ENCODE measurements at places on chromosomes 16 and 17. TPM values are rescaled to one million over a fixed set of nuclear protein-coding genes. Genes with fewer than 3 reads are reported as not detected.

TBC1D3H gene
- total RNA-seq, result not detected

DNA sequence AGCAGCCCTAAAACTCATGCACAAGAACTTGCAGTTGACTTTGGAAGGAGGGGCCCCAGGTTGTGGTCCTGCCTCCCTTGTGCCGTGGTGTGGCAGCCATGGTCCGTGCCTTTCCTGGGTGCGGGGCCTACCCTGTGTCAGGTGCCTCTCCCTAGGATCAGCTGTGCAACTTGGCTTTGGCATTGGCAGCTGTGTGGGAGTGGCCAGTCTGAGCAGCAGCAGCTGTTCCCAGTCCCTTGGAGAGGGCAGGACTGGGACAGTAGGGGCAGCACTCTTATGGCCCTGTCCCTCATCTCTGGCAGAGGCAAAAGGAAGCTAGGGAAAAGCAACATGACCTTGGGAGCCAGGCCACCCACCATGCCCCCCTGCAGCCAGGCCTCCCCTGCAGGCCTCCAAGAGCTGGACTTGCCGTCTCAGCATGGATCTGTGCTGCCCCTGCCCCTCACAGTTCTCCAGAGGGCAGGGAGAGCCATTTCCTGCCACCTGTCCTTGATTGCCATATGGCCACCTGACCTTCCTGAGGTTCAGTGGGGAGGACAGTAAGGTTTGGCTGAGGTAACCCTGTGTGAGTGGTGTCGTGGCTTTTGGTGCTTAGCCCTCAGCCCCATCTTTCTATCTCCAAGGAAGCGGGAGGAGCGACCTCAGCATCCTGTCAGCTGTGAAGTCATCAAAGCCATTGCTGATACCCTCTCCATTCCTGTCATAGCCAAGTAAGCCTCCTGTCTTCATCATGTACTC lies 15.5 kb upstream of the NFATC3 start:
- DNase-seq, result peak; percentile 62

WFIKKN1 gene
- total RNA-seq, result 0.47 TPM

DNA sequence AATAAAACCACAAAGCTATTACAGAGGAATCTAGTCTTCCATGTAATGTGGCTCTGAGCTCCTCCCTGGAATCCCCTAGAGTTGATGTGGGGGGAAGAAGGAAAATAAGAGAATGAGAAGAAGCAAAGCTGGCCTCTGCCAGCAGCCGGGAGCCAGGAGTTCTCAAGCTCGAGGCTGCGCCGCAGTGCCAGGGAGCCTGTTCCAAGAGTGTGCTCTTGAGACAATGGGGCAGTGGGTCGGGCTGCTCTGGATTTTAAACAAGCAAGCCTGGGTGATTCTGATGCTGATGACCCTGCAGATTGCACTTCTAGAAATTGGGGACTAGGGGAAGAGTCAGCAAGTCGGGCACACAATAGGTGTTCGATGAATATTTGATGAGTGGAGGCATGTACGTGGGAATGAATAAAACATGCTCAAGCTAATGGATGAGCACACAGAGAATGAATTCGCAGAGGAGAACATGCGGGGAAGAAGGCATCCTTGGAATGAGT lies 119.9 kb downstream of the CMIP start:
- DNase-seq, result no peak

TNFSF13 gene
- total RNA-seq, result 1.7 TPM

ITGA2B gene
- total RNA-seq, result 2.0 TPM

DNA sequence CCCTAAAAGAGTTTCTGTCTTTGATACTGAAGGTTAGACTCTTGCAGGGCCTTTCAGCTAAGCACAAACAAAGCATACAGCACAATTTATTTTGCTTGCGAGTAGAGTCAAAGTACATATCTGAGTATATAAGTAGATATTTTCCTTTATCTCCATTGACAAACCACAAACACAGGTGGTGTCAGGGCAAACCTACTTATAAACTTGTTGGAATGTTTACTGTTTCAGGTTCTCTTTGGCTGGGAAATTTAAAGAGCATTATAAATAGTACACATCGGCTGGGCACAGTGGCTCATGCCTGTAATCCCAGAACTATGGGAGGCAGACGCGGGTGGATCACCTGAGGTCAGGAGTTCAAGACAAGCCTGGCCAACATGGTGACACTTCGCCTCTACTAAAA lies 442.6 kb upstream of the PSMD7 start:
- no peak for DNase-seq

Measured in chondrocyte (in vitro differentiated cells).